Foreskin melanocyte (primary cell): ENCODE measurements at places on chromosomes 16 and 17.

- DNase-seq: no peak
Observed at GRCh38 chr16:1590366-1590765, 21.5 kb downstream of the IFT140 start.

DNA sequence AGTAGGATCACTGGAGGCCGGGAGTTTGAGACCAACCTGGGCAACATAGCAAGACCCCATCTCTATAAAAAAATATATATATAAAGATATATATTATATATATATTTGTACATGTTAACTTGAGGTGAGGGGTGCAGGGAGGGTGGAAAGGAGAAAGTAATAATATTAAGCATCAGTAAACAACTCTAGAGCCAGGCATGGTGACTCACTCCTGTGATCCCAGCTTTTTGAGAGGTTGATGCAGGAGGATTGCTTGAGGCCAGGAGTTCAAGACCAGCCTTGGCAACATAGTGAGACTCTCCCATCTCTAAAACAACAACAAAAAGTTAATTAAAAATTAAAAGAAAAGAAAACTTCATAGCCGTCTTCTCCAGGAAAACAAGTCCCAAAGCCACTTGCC, 61.7 kb upstream of the SMURF2 start:
- DNase-seq: no peak

DNA sequence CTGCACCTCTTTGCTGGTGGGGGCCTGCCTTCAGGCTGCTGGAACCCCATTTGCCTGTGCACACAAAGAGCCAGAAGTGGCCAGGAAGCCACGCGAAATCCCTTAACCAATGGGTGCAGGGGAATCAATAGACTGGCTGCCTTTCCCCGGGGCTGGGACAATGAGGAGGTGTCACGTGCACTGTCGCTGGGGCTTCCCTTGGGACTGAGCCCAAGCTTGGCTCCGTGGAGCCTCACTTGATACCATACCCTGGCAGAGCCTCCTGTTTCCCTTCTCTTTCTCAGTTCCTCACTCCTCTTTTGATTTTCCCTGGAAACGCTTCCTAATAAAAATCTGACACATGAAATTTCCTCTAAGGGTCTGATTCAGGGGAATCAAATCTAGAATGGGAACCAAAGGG, 38.8 kb upstream of the C16orf82 start:
- no peak for DNase-seq

DNA sequence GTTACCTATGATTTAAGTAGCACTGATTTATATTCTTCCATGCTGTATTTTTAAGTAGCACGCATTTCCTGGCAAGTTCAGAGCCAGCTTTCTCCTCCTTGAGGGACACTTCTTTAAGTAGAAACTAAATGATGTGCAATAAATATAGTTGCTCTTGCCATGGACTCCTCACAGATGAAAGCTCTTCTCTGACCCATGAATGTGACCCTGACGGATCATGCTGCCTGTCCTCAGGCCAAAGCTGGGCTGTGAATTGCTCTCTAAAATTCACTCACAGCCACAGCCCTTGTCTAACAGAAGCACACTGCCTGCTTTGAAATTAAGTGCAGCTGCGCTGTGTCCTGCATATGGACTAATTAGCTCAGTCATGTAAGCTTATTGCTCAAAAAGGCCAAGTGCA, 438.8 kb downstream of the PMP22 start:
- DNase-seq: no peak

- no peak for DNase-seq
Observed at GRCh38 chr17:1742371-1743087, at the start of gene SERPINF2. Gene SERPINF2, plus strand, starts transcription at chr17:1742871. Its CDS starts 2,125 bp downstream, at chr17:1744996.

GRCh38 chr16:11160676-11161115, 95.3 kb downstream of the SOCS1 start:
- no peak for DNase-seq

GRCh38 chr16:57600048-57600835, 28.2 kb upstream of the ADGRG1 start:
- DNase-seq: no peak

GRCh38 chr17:61376931-61377838, 22.5 kb upstream of the TBX2 start:
- no peak for DNase-seq

GRCh38 chr17:44913676-44914075, 1.6 kb downstream of the GFAP start:
- no peak for DNase-seq

DNA sequence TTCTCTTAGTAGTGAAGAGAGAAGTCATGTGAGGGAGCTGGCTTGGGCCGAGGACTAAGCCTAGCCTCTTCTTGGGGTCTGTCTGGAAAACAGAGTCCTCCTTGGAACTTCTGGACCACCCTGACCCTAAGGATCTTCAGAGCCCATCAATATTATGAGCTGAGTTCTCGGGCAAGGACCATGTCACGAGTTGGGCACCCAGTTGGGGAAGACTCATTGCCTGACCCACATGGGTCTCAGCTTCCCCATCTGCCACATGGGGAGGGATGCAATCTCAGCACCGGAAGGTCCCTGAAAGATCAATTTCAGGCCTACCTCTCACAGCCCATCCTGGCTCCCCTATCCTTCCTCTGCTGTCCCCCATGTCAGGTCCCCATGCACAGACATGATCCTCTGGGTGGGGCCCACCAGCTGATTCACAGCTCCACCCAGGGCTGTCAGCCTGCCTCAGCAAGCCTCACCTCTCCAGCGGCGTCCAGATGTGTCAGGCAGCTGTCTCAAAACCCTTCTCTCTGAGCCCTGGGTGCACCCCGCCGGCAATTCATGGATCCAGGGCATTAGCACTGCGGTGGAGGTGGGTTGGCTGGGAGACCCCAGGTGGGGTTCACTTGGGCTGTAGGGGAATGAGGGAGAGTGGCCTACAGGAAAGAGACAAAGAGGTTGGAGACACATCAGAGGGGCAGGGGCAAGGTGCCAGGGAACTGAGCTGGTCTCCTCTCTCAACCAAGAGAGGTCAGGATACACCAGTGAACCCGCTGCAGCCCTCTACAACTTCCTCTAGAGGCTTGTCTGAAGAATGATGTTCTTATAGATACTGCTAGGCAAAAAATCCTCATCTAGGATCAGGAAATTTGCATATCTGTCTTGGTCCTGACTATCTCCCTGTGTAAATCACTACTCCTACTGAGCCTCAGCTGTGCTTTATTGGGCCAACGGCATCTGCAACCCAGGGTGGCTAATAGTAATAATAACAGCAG, 1.8 kb downstream of the NLRP1 start:
- no peak for DNase-seq

- DNase-seq: no peak
Observed at GRCh38 chr17:57864273-57864672, 14.4 kb upstream of the MRPS23 start.

GRCh38 chr16:88593489-88593888, 23.3 kb downstream of the ZC3H18 start:
- DNase-seq: peak; percentile 43

- no peak for DNase-seq
Observed at GRCh38 chr17:44960691-44961090, 7.4 kb downstream of the C1QL1 start.

DNA sequence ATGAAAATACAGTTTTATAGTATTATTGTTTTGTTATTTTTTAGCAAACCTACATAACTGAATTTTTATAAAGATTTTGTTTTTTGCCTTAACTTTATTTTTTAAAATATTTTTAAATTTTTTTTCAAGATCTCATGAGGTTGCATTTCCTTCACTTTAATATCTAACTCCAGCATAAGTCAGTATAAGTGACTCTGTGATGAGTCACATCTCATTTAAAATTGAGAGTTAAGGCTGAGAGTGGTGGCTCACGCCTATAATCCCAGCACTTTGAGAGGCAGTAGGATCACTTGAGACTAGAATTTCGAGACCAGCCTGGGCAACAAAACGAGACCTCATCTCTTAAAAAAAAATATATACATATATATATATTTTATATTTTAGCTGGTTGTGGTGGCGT, 44.0 kb downstream of the NLK start:
- DNase-seq: no peak

GRCh38 chr17:57708410-57708809, 36.7 kb downstream of the CCDC182 start:
- DNase-seq: no peak
